ENCODE measurements at places on chromosomes 1 and 21.
A peak's percentile ranks its signal among the peaks of the same experiment; 100 is the strongest.

- no peak for DNase-seq
Measured at GRCh38 chr1:184291701-184292100, 95.1 kb upstream of the C1orf21 start.

- DNase-seq, result no peak
Measured at GRCh38 chr1:173888749-173889148, 20.6 kb downstream of the ZBTB37 start.

DNA sequence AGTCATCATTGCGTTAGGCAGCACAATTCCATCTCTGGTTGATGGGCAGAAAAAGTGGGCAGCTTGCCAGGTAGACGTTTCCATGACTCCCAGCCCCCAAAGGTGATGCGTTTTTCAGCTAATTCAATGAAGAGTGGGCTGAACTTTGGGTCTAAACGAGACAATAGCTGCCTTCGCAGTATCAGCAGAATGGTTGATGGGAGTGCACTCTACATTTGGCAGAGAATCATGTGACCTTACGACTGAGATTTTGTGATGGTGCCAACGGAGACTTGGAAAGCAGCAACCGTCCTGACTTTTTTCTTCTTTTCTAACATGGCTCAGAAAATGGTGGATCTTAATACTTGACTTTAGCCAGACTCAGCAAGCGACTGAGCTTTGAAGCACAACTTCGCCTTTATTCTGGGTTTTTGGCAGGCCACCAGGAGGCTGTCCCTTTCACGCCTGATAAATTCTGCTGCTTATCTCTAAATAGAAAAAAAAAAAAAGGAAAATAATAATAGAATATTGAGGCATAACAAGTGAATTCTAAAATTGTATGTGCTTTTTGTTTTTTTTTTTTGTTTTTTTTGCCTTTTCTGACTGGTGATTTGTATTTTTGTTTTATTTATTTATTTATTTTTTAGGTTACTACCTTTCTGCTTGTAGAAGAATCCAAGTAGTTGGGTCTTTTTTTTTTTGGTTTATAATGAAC lies 804.8 kb downstream of the USP25 start:
- peak; percentile 83 for DNase-seq

DNA sequence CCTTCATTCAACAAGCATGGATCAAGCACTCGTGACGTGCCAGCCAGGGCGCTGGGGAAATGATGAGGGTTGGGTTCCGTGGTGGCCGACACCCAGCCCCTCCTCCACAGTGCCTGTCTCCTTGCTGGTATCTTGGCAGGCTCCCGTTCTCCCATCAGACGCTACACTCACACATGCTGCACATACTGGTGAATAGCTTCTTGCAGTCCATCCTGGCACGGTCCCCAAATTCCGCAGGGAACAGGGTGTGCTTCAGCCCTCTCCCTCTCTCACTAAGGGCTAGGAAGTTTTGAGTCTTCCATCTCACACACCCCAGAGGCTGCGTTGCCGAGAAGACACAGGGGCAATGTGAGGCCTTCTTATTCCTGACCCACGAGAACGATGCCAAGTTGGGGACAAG lies 10.1 kb upstream of the MEF2D start:
- peak; percentile 88 for DNase-seq

DNA sequence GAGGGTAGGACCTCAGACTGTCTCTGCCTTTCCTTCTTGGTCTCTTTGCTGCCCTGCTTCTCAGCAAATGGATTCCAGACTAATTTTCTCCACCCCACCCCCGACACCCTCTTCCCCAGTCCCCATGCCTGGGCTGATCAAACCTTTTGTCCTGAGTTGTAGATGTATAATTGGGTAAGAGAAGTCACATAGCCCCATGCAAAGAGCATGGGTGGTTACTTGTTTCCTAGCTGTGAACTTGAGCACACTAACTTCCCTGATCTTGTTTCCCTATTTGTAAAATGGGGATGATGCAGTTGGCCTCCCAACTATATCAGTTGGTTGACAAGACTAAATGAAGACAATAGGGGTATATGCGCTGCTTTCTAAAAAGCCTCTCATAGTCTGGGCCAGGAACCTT lies 9.2 kb downstream of the PADI6 start:
- DNase-seq, result no peak

- DNase-seq, result no peak
Measured at GRCh38 chr1:90023691-90024090, 28.8 kb downstream of the ZNF326 start.

- no peak for DNase-seq
Measured at GRCh38 chr1:160024195-160024905, 7.4 kb downstream of the PIGM start.

GRCh38 chr1:59081795-59082194 lies 215.1 kb upstream of the FGGY start:
- DNase-seq, result no peak

GRCh38 chr1:30399026-30399425 lies 324.4 kb downstream of the MATN1 start:
- no peak for DNase-seq

- no peak for DNase-seq
Measured at GRCh38 chr1:233728721-233729120, 114.8 kb downstream of the KCNK1 start.

Data from astrocyte of the hippocampus (primary cell).